ENCODE measurements at places on chromosomes 5 and 9.

DNA sequence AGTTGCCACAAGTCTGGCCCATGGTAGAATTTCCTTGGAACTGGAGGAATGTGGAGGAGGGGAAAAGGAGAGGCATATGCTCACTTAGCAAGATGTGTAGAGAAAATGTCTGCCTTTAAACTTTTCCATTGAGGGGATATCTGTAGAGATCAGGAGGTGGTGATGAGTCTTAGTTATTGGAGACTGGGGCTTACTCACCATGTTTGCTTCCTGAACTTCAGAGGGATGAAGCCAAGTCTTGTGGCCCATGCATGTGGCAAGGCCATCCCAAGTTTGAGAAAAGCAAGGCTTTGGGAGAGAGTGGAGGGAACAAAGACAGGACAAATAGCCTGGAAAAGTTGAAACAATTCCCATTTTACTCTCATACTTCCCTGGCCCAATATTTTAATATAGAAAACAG, 124.5 kb downstream of the GDNF start:
- no peak for DNase-seq

DNA sequence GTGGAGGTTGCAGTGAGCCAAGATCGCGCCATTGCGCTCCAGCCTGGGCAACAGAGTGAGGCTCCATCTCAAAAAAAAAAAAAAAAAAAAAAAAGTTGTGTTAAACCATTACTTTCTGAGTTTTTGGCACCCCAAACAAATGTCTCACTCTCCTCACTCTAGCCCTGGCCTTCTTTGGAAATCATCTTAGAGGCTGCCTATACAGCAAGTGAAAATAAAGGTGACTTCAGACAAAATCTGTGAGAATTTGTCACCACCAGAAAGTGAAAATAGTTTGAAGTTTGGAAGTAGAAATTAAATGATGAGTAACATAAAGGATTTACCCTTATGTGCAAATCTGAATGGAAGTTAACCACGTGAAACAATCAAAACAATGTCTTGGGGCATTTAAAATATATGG, 7.2 kb upstream of the ZNF131 start:
- DNase-seq: no peak

DNA sequence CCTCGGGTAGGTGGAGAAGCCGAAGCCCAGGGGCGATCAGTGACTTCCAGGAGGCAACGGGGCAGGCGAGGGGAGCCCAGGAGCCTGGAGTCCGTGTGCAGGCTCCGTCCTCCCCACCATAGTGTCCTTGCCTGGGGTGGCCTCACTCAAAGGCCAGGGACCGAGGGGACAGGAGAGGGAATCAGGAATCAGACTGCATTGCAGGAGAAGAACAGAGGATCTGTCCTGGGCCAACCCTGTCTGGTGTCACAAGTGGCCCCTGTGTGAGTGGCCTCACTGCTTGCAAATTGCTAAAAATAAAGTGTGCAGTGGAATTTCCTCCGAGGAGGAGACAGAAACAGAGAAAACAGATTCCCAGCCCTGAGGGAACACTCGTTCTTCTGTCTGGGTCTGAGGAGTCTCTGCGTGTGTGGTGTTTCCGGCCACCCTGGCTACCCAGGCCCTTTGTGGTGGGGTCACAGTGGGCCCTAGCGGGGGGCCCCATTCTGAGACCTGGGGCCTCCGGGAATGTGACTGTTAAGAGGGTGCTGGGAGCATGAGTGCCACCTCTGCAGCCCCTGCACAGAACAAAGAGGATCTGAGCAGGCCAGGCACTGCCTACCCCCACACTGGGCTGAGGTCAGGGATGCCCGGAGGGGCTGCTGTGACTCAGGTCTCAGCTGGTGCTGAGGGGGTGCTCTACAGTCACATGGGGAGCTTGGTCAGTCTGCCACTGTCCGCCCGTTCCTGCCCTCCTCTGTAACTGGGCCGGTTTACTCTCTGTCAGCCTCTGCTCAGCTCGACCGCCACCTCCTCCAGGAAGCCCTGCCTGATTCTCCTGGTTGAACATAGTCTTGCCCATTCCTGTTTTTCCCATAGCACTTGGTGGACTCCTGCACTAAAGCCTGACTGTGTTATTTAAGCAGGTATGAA, 7.4 kb downstream of the TRAF1 start:
- DNase-seq: no peak

- DNase-seq: no peak
Observed at GRCh38 chr9:123111427-123112014, 78.1 kb downstream of the GPR21 start.

- DNase-seq: no peak
Observed at GRCh38 chr9:133710661-133711427, 27.3 kb downstream of the SARDH start.

- no peak for DNase-seq
Observed at GRCh38 chr9:128316421-128316820, 5.8 kb downstream of the TRUB2 start.

- DNase-seq: no peak
Observed at GRCh38 chr5:160451281-160451680, 29.6 kb downstream of the PTTG1 start.

GRCh38 chr5:124661317-124662141, 84.9 kb downstream of the ZNF608 start:
- peak; percentile 45 for DNase-seq

- DNase-seq: no peak
Observed at GRCh38 chr5:137706841-137707240, 29.0 kb downstream of the KLHL3 start.

DNA sequence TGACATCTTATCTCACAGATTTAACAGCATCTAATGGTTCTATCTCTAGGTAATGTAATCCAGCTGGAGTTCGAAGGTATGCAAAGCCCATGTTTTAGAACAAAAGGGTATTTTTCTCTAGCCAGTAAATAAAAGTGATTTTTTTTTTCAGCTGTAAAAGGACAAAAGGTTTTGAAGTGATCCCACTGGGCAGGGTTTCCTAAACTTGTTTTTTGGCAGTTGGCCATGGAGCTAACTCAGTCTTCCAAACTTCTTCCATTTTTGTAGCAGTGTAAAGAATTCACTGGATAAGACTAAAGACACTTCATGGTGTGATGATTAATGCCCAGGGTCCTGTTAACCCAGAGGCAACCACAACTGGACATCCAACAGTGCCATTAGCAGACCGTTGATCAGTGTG, 63.8 kb downstream of the TMEM252 start:
- DNase-seq: no peak

GRCh38 chr5:178462816-178463215, 127.4 kb downstream of the COL23A1 start:
- DNase-seq: no peak

GRCh38 chr5:163846512-163846911, 341.1 kb downstream of the MAT2B start:
- no peak for DNase-seq

- DNase-seq: no peak
Observed at GRCh38 chr5:98397081-98397480, 376.4 kb upstream of the RGMB start.

DNA sequence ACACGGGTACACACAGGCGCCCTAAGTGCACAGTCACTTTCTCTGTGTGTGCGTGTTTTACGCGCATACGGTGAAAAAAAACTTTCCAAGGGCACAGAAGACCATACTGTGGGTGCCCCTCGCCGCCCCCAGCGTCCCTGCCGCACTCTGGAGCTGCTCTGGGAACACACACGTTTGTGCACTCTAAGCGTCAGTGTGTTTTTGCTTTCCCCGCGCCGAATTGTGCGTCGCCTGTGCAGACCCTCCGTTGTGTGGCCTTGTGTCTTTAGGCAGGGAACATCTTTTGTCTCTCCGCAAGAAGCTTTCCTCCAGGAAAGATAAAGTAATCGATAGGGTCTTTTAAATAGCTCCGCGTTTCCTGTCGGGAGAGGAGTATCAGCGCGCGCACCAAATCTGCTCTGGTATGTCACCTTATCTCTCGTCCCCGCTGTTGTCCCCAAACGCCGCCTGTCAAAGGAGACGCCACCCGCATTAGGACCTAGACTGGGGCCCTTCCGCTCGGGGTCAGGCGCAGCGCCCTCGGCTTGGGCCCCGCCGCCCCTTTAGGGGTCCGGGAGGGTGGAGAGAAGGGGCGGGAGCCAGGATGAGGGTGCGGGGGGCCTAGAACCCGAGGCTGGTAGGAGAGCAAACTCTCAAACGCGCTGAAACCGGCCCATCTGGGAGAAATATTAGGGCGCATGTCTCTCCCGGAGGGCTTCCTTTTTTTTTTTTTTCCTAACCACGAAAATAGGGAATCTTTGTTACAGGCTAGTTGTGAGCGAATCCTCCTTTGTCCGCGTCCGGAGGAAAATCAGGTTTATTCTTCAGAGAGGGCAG, 10.5 kb upstream of the NKX2-5 start:
- DNase-seq: no peak

DNA sequence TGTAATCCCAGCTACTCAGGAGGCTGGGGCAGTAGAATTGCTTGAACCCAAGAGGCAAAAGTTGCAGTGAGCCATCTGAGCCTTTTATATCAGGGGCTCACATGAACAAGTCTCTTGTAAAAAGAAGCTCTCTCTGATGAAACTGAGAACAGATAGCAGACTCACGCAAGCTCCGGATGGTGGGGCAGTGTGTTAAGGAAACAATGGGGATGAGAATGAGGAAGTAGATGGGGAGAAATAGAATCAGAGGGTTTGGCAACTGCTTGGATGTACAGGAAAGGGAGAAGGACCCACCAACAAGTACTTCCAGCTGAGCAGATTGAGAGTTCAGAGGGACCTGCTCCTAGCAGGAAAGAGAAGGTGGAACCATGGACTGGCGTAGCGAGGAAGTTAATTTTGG, 18.6 kb downstream of the TMEM252 start:
- no peak for DNase-seq

- no peak for DNase-seq
Observed at GRCh38 chr9:104826911-104827310, 63.0 kb downstream of the NIPSNAP3B start.

- DNase-seq: peak; percentile 56
Observed at GRCh38 chr5:136249678-136250266, 56.8 kb upstream of the SMIM32 start.

DNA sequence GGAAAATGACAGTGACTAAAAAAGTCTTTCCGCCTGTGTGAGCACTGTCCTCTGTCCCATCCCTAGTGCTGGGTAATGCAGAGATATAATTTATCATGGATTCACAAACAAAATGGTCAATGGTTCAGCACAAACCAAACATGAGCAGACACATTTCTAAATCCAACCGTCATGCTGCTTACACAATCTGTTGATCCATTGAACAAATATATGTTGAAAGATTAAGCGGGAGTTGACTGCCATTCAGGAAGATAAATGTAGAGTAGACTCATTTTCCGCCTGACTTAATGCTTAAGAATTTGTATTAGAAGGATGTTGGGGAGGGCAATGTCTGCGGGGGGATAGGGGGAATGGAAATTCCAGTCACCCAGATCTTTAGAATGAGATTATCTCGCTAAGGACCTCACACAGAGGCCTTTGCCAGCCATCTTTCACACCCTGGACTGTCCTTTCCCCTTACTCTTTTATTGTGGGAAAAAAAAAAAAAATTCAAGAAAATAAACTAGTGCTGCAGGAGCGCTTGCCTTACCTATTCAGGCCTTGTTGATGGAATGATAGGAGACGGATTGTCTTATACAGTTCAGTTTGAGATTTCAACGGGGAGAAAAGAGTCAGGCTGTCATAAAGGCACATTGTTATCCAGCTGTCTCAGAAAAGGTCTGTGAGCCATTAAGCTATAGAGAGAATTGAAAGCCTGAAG, 153.7 kb downstream of the TLE1 start:
- peak; percentile 57 for DNase-seq

- DNase-seq: no peak
Observed at GRCh38 chr9:79693750-79694149, 122.0 kb downstream of the TLE4 start.

- DNase-seq: no peak
Observed at GRCh38 chr5:102918986-102919610, 164.0 kb downstream of the PAM start.

GRCh38 chr5:170589643-170590042, 85.8 kb downstream of the KCNIP1 start:
- DNase-seq: no peak

DNA sequence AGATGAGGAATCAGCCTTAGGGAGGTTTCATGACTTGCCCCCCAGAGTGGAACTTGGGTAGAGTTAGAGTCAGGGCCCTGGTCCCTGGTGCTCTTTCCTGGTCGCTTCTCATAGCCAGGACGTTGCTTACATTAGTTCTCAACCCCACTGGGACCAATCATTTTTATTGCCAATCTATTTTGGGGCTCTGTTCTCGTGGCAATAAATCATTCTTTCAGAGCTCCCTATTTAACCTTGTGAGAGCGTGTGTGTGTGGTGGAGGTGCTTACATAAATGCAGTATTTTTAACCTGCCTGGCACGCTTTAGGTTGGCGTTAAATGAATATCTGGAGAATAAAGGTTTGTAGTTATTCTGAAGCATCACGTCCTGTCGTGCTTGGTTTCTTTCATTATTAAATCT, 4.1 kb downstream of the TRIO start:
- DNase-seq: no peak

DNA sequence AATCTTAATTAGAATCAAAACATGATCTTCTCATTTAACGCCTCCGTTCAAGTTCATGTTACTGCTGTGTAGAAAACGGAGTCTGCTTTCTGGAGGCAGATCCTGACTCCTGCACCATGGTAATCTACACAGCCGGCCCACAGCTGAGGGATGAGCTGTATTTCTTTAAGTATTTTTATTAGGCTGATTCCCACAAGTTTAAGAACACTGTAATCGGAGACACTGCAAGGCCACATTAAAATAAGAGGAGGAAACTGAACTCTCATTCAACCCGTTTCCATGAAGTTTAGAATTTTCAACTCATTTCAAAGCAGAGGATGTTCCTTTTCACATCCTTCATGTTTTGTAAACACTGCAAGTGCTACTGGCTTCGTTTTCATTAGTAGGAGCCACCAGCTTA, 372.2 kb downstream of the NFIB start:
- DNase-seq: no peak

DNA sequence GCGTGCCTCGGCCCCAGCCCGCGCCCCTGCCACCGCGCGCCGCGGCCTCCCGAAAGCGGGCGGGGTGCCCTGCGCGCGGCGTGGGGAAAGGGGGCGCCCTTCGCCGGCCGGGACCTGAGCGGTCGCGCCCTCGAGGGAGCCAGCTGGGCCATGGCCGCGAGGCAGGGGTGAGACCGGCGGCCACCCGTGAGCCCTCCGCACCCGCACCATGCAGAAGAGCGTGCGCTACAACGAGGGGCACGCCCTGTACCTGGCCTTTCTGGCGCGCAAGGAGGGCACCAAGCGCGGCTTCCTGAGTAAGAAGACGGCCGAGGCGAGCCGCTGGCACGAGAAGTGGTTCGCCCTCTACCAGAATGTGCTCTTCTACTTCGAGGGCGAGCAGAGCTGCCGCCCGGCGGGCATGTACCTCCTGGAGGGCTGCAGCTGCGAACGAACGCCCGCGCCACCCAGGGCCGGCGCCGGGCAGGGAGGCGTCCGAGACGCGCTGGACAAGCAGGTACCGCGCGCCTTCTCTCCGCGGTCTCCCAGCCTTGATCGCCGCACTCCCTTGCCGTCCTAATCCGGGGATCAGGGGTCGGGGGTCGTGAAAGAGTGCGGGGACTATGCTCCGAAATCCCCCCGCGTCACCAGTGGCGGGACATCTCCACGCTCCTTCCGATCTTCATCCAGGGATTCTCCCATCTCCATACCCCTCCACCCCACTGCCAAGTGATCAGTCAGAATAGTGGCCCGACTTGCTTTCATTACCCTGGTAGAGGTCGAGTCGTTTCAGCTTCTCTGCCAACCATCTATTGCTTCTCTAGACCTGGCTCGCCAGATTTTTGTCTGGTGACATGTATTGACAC, 590 bp downstream of the RASGRF2 start:
- DNase-seq: no peak

GRCh38 chr9:134566936-134567335, 74.7 kb upstream of the COL5A1 start:
- no peak for DNase-seq

- DNase-seq: no peak
Observed at GRCh38 chr5:8840237-8840636, 705.6 kb downstream of the SEMA5A start.

Data from HTR-8/SVneo (cell line).